ENCODE measurements at places on chromosomes 13 and 19.

DNA sequence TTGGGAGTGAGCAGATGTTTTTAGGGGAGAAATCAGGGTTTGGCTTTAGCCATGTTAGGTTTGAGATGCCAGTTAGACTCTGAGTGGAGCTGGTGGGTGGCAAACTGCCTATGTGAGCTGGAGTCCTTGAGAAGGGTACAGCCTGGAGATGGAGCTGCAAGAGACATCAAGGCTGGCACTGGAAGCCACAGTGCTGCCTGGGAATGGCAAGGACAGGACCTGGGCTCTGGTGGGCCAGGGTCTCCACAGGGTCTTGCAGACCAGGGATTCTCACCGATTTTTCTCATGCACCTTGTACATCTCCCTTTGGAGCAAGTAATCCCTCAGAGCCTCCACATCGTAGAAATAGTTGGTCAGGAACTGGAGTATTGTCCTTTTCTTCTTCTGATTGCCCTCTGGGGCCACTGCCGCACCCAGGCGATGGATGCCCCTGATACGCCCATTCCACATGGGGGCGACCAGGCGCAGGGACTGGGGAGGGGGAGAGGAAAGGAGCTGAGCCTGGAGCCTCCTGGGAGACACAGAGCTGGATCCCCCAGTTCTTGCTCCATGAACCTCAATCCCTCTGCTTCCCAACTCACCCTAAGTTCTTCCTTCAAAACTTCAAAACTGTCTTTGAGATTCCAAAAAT is 1.7 kb downstream of the DMAC2 start:
- no peak for DNase-seq

GRCh38 chr19:40360708-40361241 is 12.3 kb downstream of the PLD3 start:
- no peak for DNase-seq

DNA sequence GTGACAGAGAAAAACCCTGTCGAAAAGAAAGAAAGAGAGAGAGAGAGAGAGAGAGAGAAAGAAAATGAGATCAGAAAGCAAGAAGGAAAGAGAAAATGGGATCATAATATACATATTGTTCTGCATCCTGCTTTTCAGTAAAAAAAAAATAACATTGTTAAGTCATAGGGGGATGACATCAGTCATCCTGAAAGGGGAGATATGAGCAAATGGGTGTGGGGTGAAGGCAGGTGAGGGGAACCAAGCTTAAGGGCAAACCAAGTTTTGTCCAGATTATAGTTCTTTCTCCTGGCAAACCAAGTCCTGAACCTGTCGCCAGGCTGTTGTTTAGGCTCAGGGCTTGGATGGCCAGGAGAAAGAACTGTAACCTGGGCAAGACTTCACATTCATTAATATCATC is 92.6 kb upstream of the TMTC4 start:
- no peak for DNase-seq

- peak; percentile 99 for DNase-seq
Observed at GRCh38 chr19:1417145-1417544, 9.8 kb downstream of the DAZAP1 start.

DNA sequence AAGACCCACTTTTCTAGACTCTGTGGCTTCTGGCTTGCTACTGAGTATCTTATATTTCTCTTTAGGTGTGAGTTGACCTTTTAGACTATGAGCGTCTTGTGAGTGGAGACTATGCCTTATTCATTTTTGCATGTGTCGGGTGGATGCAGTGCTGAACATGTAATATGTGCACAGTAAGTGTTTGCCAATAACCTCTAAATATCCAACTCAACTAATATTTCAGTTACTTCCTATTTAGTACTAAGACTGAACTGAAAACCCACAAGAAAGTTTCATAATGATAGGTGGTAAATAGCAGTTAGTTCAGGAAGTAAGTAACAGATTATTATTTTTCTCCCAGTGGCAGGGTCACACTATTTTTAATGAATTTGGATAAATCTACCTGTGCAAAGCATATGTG is 269.3 kb downstream of the KCNRG start:
- no peak for DNase-seq

DNA sequence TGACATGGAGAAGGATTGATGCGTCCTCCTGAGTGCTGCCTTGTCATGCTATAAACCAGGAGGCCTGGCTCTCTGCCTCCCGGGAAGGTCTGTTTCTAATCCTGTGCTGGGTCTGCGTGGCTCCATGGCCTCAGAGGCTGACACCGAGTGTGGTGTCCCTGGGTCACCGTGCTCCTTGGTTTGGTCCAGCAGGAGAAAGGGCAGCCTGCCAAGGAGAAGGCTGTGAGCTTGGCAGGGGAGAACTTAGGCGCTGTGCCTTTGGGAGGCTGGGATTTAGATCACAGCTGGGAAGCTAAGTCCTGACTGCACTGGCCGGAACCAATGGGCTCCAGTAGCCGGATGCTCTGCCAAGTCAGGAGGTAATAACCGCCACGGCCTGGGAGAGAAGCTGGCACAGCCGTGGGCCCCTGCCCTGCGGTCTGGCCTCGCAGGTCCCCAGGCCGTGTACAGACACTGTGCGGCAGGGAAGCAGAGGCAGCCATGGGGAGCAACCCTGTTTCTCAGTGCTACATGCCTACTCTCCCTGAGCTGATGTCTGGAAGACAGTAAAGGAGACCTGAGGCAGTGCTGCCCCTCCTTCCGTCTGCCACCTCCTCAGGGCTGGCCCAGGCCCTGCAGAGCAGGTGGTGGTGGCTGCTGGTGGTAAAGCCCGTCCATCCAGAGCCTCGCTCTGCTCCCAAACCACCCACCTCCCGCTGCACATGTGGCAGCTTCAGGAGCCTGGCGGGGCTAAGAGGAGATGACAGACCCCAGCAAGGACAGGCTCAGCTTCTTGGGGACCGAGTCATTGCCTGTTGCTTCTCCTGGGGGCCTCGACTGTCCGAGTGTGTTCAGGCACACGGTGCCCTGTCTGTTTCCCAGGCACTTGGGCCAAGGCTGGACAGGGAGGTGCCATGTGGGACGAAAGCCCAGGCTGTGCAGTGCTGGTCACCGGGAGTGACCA is 44.9 kb downstream of the C13orf46 start:
- peak; percentile 97 for DNase-seq

DNA sequence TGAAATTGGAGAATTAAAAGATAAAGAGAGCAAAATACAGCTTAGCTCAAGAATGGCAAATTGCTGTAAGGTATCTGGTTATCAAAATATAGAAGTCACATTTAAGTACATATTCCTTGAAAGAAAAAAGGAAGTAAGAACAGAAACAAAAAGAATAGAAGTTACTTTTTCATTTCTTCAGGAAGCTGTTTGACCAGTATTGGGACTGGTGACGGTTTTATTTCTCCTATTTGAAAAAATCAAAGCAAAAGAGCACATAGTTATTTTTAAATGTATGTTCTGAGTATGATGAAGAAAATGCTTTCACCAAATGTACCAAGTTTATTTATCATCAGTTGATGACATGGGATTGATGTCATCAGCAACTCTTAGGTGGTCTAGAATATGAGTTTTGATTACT is 83.1 kb upstream of the OXGR1 start:
- DNase-seq = no peak

GRCh38 chr19:18218600-18218999 is 7.6 kb downstream of the PDE4C start:
- DNase-seq = no peak

DNA sequence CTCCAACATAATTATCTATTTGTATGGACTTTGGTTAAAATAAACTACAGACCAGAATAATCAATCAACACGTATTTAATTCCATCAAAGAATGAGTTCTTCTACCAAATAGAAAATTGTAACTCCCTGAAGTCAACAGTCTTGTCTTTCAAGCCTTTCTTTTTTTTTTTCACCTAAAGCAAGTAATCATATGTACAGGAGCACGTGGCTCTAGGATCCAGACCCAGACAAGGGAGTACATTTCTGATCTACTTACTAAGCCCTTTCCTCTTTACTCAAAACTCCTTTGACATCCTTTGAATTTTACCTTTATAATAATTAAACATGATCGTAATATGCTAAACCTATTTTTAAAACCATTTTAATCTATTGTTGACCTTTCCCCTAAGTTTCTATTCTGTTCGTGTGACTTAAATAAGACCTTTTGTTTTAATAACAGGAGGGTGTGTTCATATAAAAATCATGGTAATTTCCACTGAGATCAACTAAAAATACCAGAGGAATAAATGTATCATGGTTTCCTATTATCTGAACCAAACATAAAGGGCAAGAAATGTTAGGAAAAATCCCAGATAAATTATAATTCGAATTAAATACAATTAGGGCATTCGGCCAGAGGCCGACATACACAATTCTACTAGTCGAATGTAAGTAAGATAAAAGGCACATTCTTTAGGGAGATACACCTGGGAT is 1.7 kb downstream of the SLC7A1 start:
- no peak for DNase-seq

DNA sequence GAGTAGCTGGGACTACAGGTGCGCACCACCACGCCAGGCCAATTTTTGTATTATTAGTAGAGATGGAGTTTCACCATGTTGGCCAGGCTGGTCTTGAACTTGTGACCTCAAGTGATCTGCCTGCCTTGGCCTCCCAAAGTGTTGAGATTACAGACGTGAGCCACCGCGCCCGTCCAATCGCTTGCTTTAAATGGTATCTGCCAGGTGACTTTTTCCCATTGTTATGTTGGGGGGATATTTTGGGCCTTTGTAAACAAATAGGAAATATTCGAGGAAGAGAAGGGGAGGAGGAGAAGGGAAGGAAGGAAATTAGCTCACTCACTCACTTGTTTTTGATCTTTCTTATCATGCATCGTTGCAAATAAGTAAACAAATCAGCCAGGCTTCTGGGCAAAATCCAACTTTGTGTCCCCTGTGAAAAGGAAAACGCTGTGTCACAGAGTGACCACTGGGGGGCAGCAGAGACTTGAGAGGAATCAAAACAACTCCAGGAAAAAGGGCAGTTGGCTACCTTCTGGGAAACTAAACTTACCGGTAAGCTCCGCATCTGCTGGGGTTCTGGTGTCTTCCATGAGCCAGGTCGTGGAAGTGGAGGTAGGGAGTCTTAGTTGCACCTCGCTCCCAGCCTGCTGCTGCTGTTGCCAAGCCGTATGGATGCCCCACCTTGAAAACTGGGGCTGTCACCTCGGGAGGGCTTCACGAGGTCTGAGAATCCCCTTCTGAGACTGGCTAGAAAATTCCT is 9.3 kb upstream of the RANBP3 start:
- peak; percentile 82 for DNase-seq

Measured in fibroblast of mammary gland (primary cell).